Cardiac muscle cell (in vitro differentiated cells and primary cell): ENCODE measurements at places on chromosomes 3 and 15. TPM values are rescaled to one million over a fixed set of nuclear protein-coding genes. Genes with fewer than 3 reads are reported as not detected.

Gene CAMKV
- 0.09 and 0.32 TPM in 2 replicates for total RNA-seq

DNA sequence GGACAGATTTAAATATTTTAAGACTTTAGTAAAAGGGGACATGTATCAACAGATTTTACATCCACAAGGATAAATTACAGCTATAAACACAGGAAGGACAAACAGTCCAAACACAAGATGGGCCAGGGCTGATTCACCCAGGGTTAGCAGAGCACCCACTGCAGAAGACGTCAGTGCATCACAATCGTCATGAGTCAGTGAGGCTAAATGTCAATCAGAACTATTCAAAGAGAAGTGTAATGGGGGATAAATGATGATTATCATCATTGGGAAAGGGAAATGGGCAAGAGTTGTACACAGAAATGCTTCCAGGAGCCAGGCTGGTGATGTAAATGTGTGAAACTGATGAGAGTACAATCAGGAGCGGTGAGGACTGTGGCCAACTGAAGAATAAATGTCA is 226.8 kb downstream of the PLCL2 start:
- DNase-seq: no peak

DNA sequence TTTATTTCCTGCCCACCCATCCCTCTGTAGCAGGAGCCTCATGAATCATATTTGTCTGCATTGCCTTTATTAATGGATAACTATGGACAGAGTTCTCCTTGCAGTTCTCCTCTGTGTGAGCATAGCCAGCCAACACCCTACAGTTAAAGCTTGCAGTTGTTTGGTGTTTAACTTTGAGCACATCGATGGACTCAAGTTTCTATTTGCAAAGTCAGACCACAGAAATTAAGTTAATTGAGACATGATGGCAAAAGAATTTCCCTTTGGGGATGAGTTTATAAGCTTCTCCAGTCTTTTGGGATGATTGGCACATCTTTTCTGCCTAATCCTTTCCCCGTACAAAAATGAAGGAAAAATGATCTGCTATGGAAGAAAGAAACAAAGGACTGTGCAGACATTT is 398.9 kb upstream of the THBS1 start:
- DNase-seq: no peak

GRCh38 chr3:127753898-127754410 is 68.4 kb downstream of the MGLL start:
- DNase-seq: no peak
